GM10248 (cell line): ENCODE measurements at places on chromosomes 3 and 15.

GRCh38 chr3:179450261-179450701, 989 bp downstream of the GNB4 start:
- no peak for DNase-seq

GRCh38 chr15:31367730-31368344, 41.2 kb downstream of the KLF13 start:
- DNase-seq, result no peak

DNA sequence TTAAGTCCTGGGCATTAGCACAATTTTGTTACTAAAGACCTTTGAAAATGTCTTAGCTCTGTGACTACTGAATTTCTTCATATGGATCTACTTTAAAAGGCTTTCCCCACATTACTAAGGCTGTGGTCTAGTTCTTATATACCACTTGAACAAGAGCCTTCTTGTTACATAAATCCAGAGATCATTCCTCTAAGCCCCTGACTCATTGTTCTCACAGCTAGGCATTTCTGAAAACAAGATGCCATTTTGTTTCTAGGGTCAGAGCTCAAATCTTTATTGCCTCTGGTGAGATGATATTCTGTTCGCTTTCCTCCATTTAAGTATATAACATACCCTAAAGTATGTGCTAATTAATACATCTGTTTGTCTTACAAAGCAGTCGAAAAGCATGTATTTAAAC, 29.8 kb upstream of the LPP start:
- DNase-seq, result no peak

DNA sequence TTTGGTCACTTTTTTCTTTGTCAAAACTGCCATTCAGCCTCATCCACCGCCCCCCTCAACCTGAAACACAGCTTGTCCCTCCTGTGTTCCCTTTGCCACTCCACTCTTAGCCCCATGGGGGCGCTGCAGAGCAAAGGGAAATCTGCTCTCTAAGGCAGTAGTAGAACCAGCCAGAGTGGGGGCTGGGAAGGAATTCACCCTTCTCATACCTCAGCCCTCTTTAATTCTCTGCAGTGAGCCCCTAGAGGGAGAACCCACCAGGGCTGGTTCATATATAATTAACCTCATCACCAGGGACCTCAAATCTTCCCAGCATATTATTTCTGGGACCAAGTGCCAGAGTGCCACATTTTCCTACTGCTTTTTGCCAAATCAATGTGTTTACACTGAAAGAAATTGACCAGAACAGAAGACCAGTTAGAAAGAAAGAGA, 2.8 kb upstream of the BCL6 start:
- peak; percentile 57 for DNase-seq

- DNase-seq, result no peak
Measured at GRCh38 chr3:182212479-182213076, 500.9 kb downstream of the SOX2 start.

- no peak for DNase-seq
Measured at GRCh38 chr3:196553551-196553950, 14.8 kb downstream of the WDR53 start.

DNA sequence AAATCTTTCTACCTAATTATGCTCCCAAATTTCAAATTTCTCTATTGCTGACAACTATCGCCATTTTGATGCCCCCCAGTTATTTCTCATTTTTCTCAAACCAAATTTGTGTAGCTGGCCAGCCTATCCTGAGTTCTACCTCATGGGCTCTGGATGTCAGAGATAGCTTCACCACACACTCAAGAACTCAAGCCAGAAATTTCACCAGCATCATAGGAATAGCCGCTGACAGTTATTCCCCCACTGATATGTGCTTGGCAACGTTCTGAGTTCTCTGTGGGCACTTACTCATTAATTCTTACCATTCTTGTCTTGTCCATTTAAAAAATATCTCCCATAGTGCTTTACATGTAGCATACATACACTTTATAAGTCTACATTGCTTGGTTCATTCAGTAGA, 264.7 kb downstream of the FHIT start:
- DNase-seq, result no peak

DNA sequence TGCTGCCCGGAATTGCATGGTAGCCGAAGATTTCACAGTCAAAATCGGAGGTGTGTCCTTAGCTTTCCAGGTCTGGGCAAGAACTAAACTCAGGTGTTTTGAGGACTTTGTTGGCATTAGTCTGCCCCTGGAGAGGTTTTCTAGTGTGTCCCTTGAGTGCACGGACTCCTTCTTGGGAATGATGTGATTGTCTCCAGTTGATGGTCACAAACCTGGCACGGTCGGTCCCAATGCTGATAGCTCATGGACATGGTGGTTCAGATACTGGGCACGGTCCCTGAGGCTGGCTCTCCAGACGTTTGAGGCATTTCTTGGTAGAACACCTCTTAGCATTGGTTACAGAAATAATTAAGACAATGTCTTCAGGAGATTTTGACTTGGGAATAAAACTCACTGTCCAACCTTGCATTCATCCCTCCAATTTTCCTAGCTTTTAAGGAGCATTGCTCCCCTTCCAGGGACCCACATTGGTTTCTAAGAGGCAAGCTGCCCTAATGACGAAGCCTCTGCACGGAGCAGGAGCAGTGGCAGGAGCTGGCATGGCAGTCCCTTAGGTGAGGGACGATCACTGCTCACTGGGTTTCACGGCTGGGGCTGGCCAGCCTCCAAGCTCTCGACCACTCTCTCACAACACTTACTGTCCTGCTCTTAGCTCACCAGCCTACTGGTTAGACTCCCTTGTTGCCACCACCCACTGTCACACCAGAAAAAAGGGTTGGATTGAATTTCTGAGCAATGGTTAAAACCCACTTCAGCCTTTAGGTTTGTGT, 68.1 kb downstream of the PGPEP1L start:
- no peak for DNase-seq

DNA sequence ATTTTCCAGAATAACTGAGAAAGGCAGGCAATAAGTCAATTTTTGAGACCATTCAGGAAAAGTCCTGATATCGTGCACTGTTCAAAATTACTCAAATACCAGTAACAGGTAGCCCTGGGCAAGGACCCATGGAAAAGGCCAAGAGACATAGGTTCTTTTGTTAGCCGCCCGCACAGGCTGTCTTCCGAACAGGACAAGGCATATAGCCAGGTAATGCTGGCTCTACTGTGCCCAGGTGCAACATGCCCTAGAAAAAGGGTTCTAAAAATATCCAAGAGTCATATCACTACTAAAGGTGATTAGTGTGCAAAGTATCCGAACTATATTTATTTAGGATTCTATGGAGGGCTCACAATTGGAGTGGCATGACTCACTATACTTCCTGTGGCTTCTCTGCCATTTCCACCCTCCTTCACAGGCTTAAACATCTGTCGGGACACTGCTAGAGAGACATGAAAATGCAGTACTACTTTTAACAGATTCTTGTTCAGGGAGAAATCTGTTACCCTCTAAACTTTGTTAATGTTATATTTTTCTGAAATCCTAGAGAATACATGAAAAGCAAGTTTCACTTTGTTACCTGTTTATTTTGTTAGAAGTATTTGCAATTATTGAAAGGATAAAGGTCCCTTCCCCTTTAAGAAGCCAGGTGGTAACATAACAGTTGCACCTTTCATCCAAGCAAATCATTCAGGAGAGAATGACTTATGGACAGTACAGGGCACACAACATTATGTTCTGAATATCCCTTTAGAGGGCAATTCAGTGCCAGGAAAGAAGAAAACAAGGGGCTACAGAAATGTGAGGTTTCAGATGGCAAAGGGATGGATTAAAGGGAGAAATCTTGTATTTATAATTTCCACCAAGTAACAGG, 293.3 kb upstream of the THBS1 start:
- no peak for DNase-seq

DNA sequence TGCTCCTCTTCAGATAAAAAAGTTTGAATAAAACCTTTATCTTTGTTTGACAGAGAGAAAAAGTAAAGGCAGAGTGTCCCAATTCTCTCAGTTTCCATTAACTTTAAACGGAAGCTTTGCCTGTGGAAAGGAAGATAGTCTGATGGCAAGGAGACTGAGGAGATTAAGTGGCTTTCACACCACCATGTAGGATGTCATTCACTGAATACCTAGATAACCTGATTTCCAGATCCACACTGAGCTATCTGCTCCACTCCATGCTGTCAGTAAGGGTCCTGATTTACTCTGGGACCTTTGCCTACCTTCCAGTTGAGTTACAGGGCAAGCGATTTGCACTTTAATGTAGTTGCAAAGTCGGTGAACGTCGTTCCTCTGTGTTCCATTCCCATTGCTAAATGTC, 233.4 kb upstream of the TBL1XR1 start:
- DNase-seq, result no peak

DNA sequence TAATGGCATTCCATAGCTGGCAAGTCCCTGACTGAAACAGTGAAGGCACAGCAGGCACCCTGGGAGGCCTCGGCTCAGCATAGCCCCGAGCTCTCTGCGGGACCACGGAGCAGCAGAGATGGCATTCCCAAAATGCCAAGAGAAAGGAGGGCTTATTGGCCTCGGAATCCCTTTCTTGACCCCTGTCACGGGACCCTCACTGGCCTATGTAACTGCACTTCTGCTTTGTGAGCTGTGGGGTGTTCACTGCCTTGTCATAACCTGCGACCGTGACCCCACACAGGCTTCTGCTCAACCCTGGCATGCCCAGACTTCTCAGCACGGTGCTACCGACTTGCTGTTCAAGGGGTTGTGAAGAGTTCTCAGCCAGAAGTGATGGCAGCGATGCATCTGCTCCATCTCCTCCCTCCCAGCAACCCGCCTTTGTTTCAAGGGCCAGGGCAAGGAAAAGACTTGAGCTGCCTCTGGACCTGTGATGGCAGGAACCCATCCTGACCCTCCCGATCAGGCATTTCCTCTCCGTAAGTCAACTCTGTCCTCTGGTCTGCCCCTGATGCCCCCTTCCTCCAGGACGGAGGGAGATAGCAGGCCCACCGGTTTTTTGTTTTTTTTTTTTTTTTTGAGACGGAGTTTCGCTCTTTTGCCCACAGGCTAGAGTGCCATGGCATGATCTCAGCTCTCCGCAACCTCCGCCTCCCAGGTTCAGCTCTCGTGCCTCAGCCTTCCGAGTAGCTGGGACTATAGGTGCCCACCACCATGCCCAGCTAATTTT, 30.5 kb downstream of the EHD4 start:
- DNase-seq, result no peak

DNA sequence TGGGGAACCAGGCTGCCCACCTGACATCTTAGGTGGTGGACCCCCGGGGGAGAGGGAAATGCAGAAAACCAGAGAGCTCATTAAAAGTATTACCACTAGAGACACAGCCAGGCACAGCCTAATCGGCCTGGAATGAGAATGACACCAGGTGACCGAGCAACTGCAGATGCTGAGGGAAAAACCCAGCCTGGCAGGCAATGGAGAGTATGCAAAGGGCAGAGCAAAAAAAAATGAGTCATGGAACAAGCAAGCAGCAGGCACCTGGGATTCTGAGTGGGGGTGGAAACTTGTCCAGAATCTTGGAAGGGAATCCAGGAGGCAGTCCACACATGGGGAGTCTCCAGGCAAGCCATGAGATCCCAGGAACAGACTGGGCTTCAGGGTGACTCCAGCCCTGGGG, 183.7 kb upstream of the LRRN1 start:
- no peak for DNase-seq

- no peak for DNase-seq
Measured at GRCh38 chr3:171620825-171621434, 160.7 kb upstream of the TNIK start.

- no peak for DNase-seq
Measured at GRCh38 chr3:193470710-193471109, 84.0 kb downstream of the ATP13A4 start.

GRCh38 chr3:186283651-186284348, 78.2 kb downstream of the DGKG start:
- DNase-seq, result no peak

DNA sequence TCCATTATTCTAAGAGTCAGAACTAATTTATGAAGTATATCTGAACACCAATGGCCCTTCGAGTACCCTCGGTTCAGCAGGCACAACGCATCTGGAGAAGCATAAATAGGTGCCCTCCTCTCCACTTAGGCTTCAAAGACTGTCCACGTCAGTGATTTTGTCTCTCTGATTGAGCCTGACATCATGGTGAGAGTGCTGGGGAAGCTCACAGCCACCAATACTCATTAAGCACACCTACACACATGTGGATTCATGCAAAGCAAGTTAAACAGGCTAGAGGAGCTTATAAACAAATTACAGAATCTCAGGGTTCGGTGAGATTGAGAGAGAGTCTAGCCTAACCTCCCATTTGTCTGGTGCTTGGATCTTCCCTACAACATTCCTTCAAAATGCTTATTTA, 3.6 kb downstream of the CLDN1 start:
- no peak for DNase-seq

GRCh38 chr3:30161375-30161774, 445.0 kb upstream of the TGFBR2 start:
- no peak for DNase-seq

GRCh38 chr15:91469632-91470567, 369.8 kb downstream of the SV2B start:
- DNase-seq, result no peak

- DNase-seq, result no peak
Measured at GRCh38 chr3:152295806-152296205, 27.1 kb downstream of the MBNL1 start.

DNA sequence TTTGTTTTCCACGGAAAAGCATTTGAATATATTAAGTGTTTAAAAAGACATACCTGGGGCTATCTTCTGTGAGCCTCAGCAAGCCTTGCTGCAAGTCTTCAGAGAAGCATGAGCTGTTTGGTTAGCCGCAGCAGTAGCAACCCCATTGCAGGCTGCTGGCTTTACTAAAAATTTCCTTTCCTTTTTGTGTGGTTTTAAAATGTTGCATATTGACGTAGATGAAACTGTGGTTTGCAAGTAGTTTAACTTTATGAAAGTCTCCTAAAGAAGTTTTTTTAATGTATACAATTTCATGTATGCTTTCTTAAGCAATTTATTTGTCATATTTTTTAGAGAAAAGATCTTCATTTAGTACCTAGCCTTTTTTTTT, at the start of gene GPR171:
TSS of gene GPR171 (minus strand) at position 166 of the 370 bp plus-strand sequence. CDS start 3,830 bp downstream, outside the sequence.
- peak; percentile 38 for DNase-seq

DNA sequence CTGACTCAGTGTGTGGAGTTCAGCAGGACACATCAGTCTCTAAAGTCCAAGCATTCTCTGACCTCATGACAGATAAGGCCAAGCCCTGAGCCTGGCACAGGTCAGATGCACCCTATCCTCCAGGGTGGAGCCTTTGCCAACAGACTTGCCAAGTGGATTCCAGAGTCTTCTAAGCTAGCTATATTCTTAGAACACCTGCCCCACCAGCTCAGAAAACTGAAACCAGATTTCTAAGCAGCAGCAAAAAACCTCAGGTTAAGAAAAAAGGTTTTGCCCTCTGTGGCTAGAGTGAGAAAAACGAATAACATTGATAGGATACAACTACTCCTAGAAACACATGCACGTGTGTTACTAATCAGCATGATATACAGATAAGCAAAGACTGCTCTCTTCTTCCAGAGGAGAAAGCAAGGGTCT, 11.6 kb downstream of the RMDN3 start:
- DNase-seq, result no peak

- DNase-seq, result no peak
Measured at GRCh38 chr3:67048715-67049074, 50.6 kb downstream of the KBTBD8 start.

DNA sequence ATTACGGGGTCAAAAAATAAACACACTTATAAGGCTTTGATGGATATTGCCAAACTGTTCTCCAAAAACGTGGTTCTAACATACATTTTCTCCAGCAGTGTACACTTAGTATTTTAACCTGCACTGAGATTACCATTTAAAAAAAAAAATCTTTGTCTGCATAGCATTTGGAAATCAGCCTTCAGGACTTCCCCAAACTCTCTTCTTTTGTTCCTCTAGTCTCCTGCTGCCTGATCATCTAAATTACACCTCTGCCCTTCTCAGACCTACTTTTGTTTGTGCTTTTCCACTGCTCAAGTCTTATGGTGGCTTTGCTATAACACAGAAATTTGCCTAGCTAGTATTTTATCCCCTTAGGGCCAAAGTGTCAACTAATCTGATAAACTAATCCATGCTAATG, 3.8 kb downstream of the NCEH1 start:
- no peak for DNase-seq
